ENCODE measurements at places on chromosomes 11 and 22.

GRCh38 chr11:64835616-64836447, 8.6 kb downstream of the CDC42BPG start:
- DNase-seq, result no peak

DNA sequence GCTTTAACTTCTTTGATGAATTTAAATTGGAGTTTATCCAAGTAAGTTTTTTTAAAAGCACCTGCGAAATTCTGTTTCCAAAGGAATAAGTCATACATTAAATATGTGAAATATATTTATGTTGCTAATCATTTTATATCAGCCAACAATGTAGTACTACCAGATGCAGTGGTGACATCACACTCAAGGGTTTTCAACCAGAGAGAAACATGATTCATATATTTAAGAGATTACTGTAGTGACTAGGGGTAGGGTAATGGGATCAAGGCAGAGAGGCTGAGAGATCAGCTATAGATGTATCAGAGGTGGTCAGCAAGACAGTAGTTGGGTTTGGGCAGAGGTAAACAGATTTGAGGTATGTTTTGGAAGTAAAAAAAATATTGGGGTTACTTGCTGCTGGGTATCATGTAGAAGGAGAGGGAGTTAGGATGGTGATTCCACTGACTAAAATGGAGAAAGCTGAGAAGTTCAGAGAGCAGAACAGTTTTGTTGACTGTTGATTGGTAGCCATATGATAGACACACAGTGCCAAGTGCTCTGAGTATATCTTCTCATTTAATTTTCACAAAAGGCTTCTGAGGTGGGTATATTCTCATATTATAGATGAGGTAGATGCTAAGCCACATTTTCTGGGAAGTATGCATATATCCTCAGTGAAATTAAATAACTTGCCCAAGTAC, 39.4 kb downstream of the CEP57 start:
- no peak for DNase-seq

DNA sequence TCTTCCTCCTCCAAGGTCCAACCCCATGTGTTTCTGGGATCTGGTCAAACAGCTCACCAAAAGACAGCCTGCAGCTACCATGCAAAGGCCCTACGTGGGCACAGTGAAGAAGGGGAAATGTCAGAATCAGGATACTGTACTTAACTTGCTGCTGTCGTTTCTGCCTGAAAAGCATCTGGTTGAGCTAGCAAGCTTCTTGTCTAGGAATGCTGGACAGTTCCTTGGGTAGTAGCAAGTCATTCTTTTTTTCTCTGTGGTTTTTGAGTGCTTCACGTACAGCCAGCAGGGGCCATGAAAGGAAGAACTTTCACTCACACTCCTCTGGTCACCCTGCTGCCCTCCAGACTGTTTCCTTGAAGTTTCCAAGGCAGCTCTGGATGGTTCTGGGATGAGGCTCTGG, 24.7 kb downstream of the RCOR2 start:
- no peak for DNase-seq

- peak; percentile 47 for DNase-seq
These were observed 46.1 kb upstream of the OR4B1 start for GRCh38 chr11:48170241-48171233.

- DNase-seq, result no peak
These were observed 36.4 kb upstream of the ZNRF3 start for GRCh38 chr22:28846994-28847393.

DNA sequence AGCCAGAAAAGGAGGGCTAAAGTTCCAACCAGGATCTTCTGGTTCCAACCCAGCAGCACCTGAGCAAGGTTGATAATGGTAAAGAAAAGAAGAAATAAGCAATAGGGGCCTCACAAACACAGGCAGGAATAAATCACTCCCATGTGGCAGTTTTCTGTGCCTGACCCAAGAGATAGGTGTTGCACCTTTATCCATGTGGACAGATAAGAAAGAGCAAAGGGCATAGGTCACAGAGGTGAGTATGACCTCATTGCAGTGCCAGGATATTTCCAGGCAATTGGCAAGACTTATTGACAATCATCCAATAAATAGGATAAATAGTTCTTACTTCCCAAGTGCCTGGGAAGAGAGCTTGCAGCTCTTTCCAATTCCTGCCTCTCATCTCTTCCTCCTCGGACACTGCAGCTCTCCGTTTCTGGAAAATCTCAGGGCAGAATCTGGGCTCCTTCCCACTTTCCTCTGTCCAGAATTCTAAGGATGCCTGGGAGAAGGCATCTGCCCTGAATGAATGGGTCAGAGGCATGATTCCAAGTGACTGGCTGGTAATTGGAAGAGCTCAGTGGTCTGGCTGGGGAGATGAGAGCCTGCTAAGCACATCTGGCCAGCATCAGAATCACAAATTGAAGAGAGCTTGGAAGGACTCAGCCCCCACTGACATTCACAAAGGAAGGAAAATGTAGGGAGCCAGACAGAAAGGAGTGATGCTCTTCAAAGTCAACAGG, 14.5 kb upstream of the LRRC55 start:
- no peak for DNase-seq

GRCh38 chr11:119566319-119566718, 143.3 kb upstream of the THY1 start:
- no peak for DNase-seq

DNA sequence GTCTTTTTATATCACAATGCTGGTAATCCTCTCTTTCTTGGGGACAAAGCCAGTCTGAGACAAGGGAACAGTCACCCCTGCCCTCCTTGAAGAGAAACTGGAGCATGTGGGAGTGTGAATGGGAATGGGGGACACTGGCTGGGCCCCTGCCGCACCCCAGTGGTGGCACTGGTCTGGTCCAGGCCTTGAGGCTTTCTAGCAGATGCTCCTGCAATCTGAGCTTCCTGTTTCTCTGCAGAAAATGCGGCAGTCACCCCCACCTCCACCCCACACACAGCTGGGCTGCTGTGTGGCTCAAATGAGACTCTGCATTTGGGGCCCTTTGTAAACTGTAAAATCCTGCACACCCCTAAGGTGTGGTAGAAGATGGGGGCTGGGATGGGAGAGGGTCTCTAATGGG, 6.6 kb upstream of the MARK2 start:
- no peak for DNase-seq

GRCh38 chr11:38927993-38928392, 2330.0 kb upstream of the RAG2 start:
- DNase-seq, result no peak

GRCh38 chr11:120222916-120223315, 12.1 kb downstream of the OAF start:
- DNase-seq, result no peak

- DNase-seq, result peak; percentile 83
These were observed 5.0 kb downstream of the DGKZ start for GRCh38 chr11:46352063-46352841.

- no peak for DNase-seq
These were observed 1.9 kb upstream of the OR51B4 start for GRCh38 chr11:5303626-5304025.

DNA sequence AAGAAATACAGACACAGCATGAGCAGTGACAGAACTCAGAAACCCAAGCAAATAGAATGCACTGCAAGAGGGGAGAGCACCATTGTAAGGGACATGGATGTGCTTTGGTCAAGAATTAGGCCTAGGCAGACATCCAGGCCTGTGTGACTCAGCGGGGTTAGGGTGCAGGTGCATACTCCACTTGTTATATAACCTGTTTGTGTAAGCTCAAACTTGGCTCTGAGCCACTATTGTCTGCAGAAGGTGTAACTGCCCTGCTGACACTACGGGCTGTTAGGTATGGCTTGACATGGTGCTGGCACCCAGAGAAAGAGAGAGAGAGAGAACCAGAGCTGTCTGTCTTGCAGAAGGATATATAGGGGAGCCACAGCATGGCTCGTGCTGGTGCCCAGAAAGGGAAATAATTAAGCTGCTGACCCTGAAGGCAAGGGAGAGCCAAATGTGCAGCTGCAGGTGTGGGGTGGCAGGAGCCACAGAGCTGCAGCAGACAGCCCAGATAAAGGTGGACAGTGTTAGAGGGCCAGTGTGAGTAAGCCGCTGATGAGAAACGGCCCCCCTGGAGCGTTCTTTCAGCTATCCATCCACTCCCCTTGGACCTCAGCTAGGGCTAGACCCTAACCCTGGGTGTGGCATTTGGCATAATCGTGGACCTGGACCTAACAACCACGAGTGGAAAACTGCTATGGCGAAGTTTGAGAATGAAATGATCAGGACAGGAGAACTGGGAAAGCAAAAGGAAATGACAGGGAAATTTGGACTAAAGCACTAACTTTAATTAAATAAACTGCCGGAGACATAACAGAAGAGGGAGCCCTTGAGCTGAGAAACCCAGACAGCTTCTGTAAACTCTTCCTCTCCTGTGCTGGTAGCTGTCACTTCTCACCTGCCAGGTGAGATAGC, 253.0 kb upstream of the CCDC179 start:
- DNase-seq, result no peak

DNA sequence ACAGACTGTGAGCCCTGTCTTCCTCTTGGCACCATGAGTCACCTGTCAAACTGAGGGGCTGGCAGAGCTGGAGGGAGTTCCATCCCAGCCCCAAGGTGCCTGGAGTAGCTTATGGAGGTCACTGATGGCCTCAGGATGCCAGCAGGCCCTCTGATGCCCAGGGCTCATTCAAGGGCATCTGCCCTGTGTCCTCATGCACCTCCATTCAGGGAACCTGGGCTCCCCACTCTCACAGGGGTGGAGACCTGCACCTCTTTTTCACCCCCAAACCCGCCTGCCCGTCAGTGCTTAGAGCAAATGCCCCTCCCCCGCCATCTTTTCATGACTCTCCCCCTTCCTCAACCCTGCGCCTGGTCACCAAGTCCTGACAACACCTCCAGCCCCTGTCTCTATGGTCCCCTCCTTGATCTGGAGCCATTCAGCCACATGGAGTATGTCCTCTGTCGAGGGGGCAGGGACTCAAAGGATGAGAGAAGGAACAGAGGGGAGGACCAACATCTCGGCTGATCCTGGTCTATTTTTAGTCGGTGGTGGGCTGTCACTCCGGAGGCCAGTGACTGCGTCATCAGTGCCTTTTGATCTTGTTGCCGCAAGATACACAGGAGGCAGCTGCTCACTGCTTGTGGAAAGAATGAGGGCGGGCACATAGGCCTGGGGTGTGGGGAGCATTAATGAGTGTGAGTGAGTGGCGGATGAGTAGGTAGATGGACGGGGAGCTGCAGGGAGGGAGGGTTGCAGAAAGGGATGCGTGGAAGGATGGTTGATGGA, 72.2 kb downstream of the CDKN1C start:
- peak; percentile 50 for DNase-seq

DNA sequence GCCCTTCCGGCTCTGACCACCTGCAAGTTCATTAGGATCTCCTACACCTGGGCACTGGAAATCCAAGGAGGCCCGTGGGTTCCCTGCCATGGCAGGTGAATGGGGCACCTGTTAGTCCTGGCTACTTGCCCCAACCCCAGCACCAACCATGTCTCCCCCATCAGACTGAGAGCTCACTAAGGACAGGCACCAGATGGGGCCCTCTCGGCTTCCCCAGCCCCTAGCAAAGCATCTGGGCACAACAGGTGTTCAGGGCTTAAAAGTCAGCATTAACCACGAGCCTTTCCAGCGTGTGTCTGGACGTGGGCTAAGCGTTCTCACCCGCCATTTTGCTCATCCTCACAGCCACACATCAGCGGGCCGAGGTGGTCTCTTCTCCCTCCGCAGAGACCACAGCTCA, 2.2 kb downstream of the SULT4A1 start:
- DNase-seq, result no peak

DNA sequence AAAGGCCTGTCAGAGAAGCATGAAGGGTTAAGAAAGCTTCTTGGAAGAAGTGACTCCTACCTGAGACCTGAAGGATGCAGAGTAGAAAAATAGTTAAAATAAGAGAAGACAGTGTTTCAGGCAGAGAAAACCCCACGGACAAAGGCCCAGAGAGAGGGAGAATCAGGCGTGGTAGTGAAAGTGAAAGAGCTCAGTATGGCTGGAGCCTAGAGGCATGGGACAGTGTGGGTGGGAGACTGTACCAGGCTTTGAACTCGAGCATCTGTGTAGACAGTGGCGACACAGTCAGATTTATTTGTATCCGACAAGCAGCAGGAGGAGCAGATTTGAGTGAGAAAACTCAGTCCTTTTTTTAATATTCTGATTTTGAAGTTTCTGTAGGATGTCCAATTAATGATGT, 360.0 kb downstream of the OPCML start:
- no peak for DNase-seq

DNA sequence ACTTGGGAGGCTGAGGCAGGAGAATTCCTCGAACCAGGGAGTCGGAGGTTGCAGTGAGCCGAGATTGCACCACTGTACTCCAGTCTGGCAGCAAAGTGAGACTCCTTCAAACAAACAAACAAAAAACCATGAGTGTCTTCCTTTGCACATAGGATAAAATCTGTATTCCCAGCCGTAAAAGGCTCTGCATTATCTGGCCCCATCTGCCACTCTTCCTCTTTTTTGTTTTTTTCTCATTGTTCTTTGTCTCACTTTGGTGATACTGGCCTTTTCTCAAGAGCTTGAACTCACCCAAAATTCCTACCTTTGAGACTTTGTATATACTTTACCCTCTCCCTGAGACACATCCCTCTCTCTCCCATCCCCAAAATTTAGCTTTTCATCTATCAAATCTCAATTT, 17.6 kb downstream of the FDX1 start:
- DNase-seq, result no peak

- no peak for DNase-seq
These were observed 6.2 kb downstream of the SYT12 start for GRCh38 chr11:67029146-67029545.

DNA sequence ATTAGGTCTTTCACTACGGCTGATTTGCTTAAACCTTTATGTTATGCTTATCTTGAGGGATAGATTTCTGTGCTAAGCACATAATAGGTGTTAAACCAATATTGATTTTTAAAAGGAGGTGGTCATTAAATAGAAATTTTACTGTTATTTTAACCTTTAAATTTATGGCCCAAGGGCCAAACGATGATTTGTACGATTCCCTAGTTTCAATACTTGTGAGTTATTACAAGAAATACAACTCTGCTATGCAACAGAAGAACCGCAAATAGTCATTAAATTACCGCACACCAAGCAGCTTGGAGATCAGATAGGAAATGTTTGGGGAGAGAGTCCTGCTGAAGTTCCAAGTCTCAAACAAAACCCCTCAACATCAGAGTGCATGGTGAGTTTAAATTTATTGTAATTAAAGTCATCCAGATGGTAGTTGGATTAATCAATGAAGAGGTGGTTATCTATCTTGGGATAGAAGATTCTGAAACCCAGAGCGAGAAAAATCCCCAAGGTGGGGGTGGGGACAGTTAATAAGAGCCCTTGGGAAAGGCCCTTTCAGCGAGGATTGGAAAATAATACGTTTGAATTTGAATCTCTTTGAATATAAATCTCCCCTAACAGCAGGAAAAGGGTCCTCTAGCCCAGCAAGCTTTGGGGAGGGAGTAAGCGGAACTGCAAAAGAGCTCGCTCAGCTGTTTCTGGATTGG, 805 bp upstream of the QSER1 start:
- no peak for DNase-seq

GRCh38 chr11:78497293-78497692, 77.4 kb downstream of the NARS2 start:
- DNase-seq, result no peak

- peak; percentile 88 for DNase-seq
These were observed 10.2 kb downstream of the GNB1L start for GRCh38 chr22:19844377-19845053.

GRCh38 chr22:48278620-48279460, 1516.4 kb downstream of the TBC1D22A start:
- DNase-seq, result no peak

- no peak for DNase-seq
These were observed 17.4 kb downstream of the FXYD6 start for GRCh38 chr11:117859061-117859460.
